ENCODE measurements at places on chromosomes 5 and 9.
A peak's percentile ranks its signal among the peaks of the same experiment; 100 is the strongest.

DNA sequence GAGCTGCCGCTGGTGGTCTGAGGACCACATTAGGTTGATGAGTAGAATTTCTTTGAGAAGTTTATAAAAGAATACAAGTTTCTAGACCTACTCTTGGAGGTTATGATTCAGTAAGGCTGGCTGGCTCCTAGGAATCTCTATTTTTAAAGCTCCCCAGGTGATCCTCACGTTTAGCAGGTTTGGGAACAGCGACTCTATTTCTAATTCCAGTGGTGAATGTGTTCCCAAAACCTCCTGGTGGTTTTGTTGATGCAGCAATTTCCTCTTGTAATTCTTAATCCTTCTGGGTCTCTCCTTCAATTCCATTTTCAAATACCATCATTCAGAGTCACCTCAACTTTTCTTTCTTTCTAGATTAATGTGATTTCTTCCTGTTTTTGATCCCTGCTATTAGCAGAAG lies 215.9 kb upstream of the RFX3 start:
- DNase-seq, result no peak

DNA sequence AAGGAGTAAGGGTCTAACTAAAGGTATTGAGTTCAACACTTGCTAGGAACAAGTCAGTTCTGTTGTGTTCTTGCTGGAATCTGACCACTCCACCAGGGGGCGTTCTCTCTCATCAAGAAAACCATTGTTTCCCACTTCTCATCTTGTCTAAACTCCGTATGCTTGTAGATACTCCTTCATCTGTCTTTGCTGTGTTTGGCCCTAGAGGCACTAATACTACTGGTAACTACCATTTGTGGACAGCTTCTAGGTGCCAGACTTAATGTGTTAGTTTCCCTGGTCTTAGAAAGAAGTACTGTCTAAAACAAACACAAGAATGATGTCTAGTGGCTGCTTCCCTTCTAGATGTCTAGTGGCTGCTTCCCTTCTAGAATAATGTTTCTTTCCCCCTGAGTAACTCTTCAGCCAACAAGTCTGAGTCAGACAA lies 18.7 kb upstream of the PTPDC1 start:
- peak; percentile 83 for DNase-seq

GRCh38 chr5:144307736-144308135 lies 137.1 kb downstream of the KCTD16 start:
- no peak for DNase-seq

DNA sequence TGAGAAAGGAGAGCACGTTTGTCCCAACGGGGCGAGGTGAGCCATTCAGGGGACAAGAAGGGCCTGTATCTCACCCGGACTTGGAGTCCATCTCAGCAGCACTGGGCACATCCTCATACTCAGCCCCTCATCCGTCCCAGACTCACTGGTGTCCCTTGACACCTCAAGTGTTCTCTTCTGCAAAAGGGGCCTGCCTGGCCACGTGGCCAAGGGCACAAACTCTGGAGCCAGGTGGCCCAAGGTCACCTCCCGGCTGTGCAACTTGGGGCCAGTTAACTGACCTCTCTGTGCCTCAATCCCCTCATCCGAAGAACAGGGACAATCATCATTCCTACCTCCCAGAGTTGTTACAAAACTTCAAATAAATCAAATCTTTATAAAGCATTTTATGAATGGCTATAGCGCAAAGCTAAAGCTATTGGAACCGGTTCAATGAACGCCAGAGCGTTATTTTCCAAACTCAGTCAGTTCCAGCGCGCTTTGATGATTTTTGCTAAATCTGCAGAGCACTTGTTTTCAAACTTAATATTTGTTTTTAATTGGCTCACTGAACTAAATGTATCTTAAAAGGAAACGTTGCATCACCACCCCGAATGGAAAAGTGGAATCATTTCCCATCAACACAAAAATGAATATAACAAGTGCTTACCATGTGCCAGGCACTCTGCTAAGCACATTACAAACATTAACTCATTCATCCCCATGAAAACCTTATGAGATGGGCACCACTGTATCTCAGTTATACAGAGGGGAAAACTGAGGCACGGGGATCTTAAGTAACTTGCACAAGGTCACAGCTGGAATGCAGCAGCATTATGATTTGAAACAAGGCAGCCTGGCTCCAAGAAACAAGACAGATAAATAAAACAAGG lies 49.3 kb downstream of the DUSP1 start:
- no peak for DNase-seq

GRCh38 chr9:109616571-109617120 lies 118.5 kb upstream of the PTPN3 start:
- no peak for DNase-seq

GRCh38 chr9:112700085-112700484 lies 17.8 kb downstream of the INIP start:
- no peak for DNase-seq

DNA sequence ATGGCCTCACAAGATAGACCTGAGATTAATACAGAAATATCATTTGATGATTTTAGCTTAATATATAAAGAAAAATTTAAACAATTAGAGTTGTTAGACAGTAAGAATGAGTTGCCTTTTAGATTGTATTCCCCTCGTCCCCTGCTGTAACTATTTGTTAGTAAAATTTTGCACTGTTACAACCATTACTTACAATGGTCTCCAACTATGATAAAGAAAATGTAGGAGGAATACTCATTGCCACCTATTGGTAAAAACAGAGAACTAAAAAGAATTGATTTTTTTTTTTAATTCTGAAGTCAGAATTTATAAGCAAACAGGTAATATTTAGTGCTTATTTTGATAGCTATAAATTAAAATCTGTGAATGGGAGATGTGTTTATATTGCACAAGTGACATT lies 937.6 kb downstream of the TLE4 start:
- DNase-seq, result no peak

GRCh38 chr5:178223828-178224335 lies 8.7 kb downstream of the PHYKPL start:
- no peak for DNase-seq

DNA sequence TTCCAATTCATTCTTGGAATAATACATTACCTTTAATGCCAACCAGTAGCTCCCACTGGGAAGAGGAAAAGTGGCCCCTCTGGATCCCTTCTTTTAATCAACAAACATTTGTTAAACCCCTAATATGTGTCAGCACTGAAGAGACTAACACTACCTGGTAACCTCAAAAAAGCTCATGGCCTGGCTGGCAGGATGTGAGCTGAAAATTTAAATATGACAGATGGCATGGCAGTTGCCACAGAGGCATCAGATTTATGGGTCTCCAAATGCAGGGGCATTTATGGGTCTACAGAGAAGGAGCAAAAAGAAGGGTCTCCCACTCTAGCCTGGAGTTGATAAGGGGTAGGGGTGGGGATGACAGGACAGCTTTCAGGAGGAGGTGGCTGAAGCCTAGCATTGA lies 12.5 kb downstream of the DNAH5 start:
- no peak for DNase-seq

DNA sequence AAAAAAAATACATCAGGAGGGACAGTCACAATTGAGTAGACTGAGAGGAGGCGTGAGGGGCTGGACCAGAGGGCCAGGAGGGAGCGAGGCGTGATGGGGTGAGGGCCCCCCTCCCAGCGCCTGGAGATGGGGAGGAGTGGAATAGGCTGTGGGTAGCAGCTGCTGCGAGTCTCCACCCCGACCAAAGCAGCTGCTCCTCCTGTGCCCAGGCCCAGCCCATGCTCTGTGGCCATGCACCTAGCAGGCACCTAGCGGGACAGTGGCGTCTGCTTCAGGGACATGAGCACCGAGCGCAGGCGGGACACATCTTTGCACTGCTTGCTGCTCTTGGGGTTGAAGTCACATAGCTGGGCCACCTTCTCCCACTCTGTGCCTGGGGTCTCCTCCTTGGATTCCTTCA lies 4.0 kb downstream of the HIGD2A start:
- no peak for DNase-seq

DNA sequence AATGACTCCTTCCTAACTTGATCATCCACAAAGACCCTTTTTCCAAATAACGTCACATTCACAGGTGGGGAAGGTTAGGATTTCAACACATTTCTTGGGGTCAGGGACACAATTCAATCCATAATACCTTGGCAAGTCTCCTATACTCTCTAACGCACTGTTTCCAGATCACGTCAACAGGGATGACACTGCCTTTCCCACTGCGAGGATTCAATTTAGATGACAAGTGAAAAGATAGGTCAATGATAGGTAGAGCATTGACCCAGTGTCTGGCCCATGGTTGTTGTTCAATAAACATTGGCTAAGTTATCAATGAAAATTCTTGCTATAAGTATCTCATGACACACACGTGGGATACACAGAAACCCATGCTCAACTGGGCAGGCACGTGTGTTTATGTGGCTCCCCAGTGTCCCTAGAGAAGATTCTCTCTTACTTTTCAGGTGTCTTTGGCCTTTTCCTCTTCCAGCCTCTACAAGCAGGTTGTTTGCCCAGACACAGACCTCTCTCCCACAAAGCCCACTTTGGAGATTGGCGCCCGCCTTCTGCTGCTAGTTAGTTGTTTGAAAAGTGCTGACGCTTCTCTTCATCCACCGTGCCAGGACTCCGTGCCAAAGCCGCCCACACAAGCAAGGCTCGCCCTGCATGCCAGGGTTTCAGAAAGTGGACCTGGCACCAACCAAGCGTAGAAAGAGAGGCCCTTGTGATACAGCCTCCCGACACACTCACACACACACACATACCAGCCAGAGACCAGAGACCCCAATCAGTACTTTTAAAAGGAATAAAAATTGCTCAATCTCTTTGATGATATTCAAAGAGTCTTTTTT lies 594.5 kb downstream of the BNC2 start:
- DNase-seq, result no peak

- peak; percentile 69 for DNase-seq
Observed at GRCh38 chr5:180494510-180495181, 467 bp downstream of the CNOT6 start.

DNA sequence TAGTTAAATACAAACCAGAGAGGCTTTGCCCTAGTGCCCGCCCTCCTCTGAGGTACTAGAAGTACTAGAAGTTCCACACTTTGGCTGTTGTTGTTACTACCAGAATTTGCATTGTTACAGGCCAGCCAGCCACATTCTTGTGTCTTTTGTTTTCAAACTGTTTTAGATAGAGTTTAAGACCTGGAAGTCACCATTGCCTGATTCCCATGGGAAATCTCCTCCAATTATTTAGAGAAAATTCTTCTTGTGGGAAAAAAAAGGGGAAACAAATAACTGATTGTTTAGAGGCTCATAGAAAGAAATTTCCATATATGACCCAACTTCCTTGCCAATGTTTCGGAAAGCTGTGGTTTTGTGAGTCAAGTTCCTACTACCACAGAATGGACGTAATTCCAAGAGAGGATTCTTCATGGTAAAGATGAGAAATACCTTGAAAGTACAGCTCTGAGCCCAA lies 252.2 kb downstream of the GOLPH3 start:
- peak; percentile 19 for DNase-seq

DNA sequence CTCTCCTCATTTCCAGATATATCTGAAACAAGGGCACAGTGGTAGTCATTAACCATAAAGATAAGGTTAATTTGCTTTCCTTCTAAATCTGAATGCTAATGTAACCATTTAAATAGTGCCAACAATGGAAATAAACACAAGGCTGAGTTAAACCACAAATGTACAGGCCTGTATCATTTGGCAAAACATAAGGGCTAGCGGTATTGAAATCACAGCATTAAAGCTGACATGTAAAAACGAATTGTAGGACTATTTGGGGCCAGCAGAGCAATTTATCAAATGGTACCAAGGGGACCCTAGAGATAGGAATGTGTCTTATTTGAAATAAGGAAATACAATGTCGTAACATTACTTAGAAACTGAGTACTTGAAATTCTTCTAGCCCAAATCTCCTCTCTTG lies 247.5 kb upstream of the RPS23 start:
- no peak for DNase-seq

- no peak for DNase-seq
Observed at GRCh38 chr9:129746092-129746777, 6.6 kb downstream of the PTGES start.

DNA sequence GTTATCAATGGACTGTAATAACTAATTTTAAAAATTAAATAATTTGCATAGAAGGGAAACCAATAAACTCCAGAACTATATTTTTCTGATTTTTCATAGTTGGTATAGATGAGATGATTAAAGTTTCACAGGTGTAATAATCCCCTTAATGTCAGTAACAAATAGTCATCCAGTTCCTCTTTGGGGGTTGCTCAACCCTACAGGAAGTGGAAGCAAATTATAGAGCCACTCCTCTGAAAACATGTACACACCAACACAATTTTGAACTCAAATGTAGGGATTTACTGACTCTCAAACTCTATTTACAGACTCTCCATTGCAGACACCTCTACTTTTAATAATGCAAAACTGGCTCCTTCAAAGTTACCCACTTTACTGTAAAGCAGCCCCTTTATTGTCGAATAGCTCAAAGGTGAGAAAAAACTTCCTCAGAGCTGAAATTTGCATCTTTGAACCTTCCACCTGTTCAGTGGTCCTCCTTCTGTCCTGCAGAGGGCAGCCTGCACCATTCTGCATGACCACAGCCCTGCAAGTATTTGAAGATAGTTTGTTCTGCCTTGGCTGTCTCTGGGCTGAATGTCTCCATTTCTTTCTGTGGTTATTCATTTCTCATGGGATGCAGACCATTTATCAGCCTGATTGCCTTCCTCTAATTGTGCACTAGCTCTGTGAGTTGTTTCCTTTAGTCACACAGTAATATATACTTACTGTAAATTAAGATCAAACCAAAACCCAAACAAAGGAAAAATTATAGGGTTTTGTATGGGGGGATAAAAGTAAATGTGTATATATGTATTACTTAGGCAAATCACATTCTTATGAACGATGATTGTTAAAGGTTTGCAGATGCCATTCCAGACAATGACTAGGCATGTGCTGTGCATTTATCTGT lies 383.2 kb upstream of the SGCD start:
- peak; percentile 16 for DNase-seq

- DNase-seq, result peak; percentile 51
Observed at GRCh38 chr5:149429839-149430721, 51.0 kb upstream of the IL17B start.

DNA sequence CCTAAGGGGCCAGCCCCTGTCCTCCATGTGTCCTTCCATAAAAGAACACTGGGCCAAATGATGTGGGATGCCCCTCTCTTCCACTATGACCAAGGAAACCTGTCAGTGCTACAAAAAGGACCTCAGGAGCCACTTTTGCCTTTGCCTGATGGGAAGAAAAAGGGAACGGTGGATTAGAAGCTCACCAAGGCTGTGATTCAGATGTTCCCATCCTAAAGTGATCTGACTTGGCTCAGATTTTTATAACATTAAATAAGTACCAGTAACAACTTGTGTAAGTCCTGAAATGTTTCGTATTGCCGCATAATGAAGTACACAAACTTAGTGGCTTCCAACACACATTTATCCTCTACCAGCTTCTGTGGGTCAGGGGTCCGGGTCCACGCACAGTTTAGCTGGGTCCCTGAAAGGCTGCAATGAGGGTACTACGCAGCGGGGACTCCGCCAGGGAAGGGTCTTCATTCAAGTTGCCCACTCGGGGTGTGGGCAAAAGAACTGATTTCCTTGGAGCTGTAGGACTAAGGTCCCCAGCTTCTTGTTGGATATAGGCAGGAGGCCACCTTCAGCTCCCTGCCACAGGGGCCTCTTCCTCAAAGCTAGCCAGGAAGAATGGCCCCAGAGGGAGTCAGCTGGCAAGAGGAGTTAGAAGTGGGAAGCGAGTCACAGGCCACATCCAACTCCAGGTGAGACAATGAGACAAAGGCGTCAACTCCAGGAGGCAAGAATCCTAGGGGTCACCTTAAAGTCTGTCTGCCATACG lies 60.4 kb downstream of the RAPGEF1 start:
- DNase-seq, result no peak

Measured in suppressor macrophage (primary cell).